ENCODE measurements at places on chromosomes 12 and 14.

DNA sequence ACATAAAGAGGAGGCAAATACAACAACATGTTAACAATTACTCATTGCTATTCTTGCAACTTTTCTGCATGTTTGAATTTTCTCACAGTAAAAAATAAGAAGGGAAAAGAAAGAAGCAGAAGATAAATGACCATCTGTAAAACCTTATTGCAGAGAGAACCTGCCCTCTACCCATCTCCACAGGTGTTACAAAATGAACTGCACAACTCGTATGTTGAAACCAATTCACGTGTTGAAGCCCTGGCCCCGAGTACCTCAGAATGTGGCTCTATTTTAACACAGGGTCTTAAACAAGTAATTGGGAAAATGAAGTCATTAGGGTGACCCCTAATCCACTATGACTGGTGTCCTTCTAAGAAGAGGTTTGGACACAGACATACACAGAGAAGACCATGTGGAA is 39.5 kb downstream of the FOXN3 start:
- DNase-seq: no peak

DNA sequence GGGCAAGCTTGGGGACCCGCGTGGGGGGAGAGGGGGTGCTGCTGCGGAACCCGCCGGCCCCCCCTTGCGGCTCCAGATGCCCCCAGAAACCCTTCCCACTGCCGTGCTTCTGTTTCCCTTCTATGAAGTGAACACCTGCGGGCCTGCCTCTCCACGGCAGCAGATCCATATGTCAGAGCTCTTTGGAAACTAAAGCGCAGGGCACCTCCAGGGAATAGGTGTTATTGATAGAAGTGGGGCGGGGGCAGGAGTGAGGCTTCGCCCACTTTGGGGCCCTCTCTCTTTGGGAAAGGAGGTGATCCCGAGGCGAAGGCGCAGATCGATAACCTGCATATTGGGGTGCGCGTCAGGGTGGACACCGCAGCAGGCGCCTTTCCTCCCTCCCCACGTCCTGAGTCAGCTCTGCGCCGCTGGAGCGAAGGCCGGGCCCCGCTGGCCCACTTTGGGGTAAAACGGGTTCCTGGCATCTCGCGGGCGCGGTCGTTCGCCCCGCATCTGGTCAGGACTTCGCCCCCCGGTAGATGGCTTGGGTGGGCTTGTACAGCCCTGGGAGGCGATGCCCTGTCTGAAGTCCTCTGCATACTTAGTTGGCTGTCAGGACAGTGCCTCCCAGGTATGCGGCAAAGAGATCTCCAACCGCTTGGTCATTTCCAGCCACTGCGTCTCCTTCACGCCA is 524 bp downstream of the KMT5A start:
- DNase-seq: no peak

DNA sequence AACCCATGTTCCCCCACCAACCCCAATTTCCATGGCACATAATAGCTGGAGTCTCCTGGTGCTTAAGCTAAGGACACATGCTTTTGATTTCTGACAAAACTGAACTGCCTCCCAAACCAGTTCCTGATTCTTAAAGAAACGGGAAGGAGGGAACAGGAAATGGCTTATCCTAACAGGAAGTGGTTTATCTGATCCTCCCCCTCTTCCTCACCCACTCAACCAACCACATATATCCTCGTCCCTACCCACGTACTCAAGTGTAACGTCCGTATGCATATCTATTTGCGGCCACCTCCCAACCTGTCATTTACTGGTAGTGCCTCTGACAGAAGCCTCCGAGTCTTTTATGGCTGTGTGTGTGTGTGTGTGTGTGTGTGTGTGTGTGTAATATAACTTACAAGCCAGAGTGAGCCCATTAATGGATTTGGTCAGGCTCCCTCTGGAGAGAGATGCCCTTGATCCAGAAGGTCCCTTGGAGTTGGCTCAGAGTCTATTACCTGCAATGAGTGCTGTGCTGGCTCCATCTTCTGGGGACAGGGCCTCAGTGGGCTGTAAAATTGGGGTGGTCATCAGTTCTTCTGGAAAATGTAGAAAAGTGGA is 7.7 kb downstream of the DAZAP2 start:
- DNase-seq: peak; percentile 79

DNA sequence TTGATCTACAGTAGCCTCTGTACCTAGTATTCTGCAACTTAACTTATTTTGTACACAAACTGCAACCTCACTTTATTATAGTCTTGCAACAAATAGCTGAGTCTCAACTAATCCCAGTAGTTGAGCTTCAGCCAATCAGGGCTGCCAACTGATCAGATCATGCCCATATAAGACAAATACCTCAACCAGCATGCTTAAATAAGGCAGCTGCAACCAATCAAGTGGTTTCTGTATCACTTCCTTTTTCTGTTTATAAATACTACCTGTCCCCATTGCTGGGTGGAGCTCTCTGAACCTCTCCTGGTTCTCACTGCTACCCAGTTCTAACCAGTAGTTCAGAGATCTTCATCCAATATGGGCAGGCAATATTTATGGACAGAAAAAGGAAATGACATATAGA is 248.5 kb upstream of the FBXO33 start:
- no peak for DNase-seq

DNA sequence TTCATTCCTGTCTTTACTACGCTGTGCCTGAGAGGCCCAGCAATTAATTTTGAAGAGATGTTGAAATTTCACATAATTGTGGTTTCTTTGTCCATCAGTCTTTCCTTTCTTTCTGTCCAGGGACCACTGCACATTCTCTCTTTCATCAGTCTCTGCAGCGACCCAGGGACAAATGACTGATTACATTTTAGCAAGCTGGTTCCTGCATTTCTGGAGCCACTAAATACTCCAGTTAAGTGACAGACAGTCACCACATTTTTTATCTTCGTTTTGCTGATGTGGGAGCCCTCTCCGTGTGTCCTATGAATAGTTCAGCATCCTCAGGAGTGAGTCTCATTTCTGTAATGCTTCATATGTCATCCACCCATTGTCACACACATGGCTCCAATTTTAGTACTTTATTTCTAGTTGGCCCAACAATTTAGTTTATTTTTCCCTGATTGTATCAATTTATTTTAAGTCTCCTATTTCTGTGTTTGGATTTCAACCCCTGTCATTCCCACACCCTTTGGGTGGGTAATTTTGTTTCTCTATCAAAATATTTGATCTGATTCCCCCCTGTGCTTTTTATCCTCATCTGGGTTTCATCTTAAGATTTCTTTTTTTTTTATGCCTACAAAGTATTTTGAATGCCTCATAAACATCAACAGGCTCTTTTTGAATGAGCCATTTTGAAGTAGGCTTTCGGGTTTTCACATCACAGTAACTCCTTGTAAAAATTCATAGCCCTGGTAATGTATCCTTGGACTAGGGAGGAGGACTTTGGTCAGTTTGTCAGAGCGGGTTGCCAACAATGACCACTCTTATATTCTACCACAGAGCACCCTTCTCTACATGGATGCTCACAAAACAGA is 1196.5 kb downstream of the GALC start:
- DNase-seq: no peak

- DNase-seq: no peak
Observed at GRCh38 chr14:98893675-98894074, 378.3 kb downstream of the BCL11B start.

GRCh38 chr12:123498126-123498825 is 35.2 kb downstream of the RILPL1 start:
- no peak for DNase-seq

GRCh38 chr12:116697716-116698115 is 40.2 kb downstream of the SPRING1 start:
- no peak for DNase-seq
